ENCODE measurements at places on chromosomes 5 and 9.

- DNase-seq = no peak
Observed at GRCh38 chr9:76643399-76644117, 120.7 kb upstream of the PCA3 start.

DNA sequence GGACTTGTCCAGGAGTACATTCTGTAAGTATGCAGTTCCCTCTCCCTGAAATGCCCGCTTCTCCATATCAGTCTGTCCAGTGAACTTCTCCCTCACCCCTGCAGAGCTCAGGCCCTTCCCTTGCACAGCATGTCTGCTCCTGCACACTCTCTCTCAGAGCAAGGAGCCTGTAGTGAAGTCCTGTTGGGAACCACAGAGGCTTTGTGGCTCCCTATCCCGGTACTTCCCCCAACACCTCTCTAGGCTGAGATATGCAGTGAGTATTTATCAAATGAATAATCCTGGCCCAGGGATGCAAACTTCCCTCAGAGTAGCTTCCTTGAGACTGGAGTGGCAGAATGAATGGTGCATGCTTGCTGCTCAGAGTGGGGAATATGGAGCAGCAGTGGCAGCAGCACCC lies 48.8 kb downstream of the POC5 start:
- DNase-seq = no peak

DNA sequence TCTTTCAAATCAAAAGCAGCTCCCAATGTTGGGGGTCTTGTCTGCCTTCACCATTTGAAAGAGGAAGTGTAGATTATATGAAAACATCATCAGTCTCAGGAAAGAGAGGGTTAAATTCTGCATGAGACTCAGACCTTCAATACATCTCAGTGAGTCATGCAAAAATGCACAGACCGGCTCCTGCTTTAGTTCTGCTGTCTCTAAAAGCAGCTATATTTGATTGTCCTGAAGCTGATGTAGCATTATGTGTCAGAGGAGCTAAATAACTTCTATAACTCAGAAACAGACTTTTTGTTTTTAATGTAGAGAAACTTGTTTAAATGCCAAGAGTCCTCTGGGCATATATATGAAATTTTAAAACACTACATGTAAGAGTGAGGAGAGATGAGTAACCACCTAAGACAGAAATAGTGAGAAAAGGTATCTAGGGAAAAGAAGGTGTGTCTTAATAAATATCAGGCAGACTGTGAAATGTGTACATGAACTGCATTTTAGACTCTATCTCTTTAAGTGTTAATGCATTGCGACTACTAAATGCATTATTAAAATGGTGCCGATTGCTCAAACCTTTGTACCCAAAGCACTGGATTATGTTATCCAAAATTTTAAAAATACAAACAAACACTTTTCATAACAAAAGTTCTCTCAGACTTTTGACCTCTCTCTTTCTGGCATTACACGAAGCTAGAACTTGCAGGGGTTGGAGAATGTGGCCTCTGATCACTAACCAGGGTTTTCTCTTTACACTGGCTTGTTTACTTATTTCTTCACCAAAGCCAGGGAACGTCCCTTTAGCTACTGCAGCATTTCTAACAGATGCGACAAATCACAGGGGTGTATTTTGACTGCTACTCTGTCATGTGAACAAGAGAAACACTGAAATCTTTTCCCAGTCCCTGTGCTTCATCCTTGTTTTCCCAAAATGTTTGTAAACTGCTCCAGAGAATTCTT lies 302.3 kb downstream of the ARL15 start:
- no peak for DNase-seq

GRCh38 chr5:35308421-35308820 lies 78.1 kb upstream of the PRLR start:
- DNase-seq = no peak

DNA sequence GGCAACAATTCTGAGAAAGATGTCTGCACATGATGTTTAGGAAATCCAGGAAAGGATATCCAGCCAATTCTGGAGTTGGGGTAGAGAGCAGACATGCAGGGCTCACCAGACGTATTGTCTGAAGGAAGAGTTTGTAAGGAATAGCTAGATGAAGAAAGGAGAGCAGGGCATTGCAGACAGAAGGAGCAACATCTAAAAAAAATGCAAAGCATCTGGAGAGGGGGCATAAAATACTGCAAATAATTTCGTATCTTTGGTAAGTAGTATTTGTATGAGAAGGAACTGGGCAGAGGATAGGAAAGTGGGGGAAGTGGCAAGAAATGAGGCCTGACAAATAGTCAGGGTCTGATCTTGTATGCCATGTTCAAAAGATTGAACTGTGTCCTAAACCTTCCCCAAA lies 74.8 kb downstream of the MACIR start:
- no peak for DNase-seq

- no peak for DNase-seq
Observed at GRCh38 chr5:141430332-141431113, at the start of gene PCDHGA12. Gene PCDHGA12 (plus strand): TSS chr5:141430507. CDS start chr5:141430760, 253 bp downstream.

GRCh38 chr5:17678751-17679324 lies 44.6 kb downstream of the TAF11L14 start:
- DNase-seq = no peak

GRCh38 chr5:135344349-135344748 lies 54.7 kb downstream of the MACROH2A1 start:
- DNase-seq = no peak

DNA sequence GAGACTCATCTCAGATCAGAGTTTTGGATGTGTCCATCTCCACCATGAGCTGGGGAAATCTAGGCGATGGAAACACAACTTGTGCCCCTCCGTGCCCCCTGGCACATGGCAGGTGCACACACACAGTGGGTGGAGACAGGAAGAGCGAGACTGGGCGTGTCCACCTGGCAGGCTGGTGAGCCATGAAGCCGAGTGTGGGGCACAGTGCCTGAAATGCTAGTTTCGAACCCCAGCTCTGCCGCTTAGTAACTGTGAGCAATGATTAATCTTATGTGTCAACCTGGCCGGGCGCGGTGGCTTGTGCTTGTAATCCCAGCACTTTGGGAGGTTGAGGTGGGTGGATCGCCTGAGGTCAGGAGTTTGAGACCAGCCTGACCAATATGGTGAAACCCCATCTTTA lies 80.8 kb upstream of the RNU6ATAC start:
- no peak for DNase-seq

DNA sequence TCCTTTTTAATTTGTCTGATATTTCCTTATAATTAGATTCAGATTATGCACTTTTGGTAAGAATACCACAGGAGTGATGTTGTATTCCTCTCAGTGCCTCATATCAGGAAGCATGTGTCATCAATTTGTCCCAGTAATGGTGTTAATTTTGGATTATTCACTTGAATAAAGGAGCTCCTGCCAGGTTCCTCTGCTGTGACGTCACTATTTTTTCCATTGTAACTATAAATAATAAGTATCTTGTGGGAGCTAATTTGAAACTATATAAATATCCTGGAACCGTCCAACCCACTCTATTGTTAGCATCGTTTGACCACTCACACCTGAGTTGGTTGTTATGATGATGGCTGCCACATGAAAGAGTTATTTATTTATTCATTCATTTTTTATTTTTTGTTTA lies 107.9 kb downstream of the INVS start:
- no peak for DNase-seq

DNA sequence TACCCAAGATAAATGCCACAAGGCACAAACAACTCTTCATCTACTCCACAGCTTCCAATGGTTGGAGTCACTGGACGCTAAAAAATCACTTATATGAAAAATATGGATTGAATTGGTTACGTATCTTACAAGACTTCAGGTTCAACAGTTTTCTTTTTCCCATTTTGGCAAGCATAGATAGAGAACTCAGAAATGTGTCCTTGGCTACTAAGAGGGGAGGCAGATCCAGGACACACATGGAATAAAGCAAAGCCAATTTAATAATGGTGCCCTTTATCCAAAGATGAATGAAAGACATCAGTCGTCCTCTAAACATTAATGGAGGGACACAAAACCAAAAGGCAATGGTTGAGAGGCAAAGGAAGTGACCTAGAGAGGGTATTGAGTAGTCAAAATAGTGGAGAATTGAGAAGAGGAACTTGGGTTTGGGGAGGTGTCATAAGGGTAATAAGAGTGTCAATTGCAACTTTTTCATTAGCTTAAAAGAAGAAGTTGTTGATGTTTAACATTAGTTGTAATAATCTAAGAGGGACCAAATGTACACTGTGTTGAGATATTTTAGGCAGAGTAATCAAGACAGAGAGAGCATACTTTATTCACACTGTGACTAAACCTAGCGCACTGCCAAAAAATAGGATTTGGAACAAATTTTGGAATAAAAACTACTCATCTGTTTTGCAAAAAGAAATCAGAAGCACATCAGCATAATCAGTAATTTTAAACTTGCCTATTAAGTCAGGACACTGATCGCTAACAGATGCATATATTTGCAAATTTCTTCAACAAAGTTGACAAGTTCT lies 308.2 kb downstream of the ARL15 start:
- no peak for DNase-seq

DNA sequence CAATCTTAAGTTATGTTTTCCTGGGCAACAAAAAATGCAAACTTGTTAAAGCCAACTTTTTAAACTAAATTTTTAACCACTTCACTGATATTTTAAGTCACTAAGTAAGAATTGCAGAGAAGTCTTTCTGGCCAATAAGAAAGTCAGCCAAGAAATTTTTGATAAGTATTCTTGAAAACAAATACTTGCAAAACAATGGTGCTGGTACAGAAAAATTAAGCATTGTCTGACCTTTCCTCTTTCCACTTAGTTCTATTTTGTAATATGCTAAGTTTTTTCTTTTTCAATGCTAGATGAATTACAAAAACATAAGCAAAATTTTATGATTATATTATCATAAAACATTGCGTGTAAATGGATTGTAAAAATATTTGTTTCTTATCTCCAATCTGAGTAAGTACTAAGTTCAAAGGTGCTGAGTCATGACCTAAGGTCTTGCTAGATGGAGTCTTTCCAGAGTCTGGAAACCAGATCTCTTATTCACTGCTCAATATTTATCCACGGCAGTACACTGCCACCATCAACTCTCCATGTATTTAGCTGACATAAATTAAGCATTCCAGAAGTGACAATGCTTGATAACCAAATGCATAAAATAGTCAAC lies 139.7 kb downstream of the MEF2C start:
- DNase-seq = no peak

DNA sequence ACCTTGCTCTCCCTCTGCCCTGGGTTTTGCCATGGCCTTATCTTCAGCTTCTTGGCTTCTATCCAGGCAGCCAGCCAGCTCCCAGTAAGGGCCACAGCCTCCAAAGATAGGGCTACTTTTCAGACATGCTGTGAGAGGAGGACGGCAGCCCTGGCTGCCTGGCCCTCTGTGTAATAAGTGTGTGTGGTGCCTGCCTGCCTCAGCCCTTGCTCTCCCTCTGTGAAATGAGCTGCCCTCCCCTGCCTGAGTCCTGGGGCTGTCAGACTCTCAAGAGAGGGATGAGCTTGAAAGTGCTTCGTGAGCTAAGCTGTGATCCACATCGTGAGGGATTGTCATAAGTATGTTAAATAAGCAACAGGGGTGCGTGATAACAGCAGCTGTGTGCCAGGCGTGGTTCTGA lies 8.1 kb downstream of the NDST1 start:
- no peak for DNase-seq

DNA sequence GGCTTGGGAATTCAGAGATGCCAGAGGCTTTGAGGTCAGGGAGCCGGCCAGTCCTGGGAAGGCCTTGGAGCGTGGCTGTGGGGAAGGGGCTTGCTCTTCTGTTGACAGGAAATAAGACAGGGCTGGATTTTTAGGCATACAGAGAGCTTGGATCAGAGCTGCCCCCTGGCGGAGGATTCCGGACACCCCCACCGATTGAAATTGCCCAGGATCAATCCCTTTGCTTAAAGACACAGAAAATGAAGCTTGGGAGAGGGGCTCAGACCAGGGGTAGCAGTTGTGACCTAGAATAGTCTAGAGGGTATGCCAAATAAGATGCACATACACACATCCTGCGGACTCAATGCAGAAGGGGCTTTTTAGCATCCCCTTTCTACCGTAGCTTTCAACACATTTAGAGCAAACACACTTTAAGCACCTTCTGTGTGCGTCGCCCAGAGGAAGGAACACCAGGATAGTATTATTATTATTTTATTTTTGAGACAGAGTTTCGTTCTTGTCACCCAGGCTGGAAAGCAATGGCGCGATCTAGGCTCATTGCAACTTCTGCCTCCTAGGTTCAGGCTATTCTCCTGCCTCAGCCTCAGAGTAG lies 1.7 kb upstream of the NTMT1 start:
- DNase-seq = peak; percentile 60

- DNase-seq = no peak
Observed at GRCh38 chr5:139660923-139661814, 13.0 kb downstream of the CXXC5 start.

DNA sequence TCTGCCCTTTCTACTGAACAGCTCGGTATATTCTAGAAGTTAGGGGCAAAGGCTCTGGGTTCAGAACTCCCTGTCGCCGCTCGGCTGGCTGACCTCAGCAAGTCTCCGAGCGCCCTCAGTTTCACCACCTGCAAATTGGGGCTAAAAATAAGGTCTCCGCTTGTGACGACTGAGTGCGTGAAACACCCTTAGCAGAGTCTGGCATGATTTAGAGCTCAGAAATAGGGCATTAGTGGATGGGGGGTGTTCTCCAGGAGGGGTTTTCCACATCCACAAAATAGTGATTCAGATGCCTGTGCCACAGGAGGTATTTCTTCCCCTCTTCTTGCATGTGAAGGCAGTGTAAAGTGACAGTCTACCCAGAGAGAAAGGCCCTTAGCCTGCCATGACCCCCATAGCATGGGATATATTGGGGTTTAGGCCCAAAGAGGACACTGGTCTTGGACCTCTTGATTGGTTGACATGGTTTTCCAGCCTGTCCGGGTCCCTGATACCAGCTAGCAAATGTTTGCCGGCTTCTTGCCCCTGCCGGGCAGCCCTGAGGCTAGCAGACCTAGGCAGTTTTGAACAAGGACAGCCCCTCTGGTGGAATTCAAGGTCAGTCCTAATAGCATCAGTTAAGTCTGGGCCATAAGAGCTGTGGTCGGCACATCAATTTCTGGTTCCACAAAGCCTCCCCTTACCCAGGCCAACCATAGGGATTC lies 1.4 kb downstream of the ERGIC1 start:
- no peak for DNase-seq

GRCh38 chr9:102974530-102974929 lies 20.6 kb upstream of the CYLC2 start:
- DNase-seq = no peak

DNA sequence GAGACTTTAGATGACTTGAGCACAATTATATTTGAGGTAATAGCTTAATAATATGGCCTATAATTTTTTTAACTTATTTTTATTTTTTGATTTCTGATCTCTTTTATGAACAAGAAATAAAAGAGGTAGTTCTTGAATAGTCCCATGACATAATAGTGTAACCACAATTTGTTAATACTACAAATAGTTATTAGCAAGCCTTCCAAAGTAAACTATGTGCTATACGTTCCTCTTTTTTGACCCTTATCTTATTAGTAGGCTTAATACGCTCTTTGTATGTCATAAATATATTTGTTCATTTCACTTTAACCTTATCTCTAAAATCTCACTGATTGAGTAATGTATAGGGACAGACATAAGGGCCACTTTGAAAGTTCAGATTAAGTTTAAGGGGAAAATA lies 78.7 kb upstream of the NR4A3 start:
- DNase-seq = no peak

GRCh38 chr5:88540471-88541115 lies 271.9 kb upstream of the TMEM161B start:
- no peak for DNase-seq

- DNase-seq = no peak
Observed at GRCh38 chr9:12414514-12414913, 278.7 kb upstream of the TYRP1 start.

All from T-helper 1 cell (primary cell).